ENCODE measurements at places on chromosomes 16 and 17. TPM values are rescaled to one million over a fixed set of nuclear protein-coding genes. Genes with fewer than 3 reads are reported as not detected.

The YBX2 gene
- 1.1 TPM for total RNA-seq

GRCh38 chr17:55134486-55135157 lies 130.1 kb upstream of the HLF start:
- peak; percentile 69 for DNase-seq

DNA sequence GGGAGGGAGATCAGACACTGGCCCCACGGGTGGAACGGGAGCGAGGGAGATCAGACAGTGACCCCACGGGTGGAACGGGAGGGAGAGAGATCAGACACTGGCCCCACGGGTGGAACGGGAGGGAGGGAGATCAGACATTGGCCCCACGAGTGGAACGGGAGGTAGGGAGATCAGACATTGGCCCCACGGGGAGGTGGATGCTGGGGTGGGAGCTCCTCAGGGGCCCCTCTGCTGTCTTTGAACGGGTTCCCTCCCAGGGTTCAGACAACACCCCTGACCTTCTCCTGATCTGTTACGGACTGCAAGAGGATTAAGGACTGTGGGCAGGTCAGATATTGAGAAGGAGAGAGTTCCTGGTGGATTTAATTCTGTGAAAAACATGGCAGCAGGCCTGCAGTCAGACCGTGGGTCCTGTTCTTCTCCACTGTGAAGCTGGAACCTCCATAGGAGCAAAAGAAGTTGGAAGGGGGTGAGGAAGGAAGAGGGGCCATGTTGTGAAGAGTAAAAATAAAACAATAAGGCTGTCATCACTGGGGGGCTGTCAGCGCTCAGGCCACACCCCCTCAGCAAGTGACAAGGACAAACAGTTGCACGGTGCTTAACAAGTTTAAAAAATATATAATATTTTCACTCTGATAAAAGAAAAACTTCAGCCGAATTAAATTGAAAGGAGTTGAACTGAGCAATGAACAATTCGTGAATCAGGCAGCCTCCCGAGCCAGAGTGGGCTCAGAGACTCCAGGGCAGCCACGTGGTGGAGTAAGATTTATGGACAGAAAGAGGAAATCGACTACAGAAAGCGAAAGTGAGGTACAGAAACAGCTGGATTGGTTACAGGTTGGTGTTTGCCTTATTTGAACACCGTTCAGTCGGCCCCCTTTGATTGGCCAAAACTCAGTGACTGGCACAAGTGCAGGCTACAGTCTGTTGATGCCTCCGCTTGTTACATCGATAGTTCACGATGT lies 348.7 kb upstream of the TNRC6C start:
- no peak for DNase-seq

DNA sequence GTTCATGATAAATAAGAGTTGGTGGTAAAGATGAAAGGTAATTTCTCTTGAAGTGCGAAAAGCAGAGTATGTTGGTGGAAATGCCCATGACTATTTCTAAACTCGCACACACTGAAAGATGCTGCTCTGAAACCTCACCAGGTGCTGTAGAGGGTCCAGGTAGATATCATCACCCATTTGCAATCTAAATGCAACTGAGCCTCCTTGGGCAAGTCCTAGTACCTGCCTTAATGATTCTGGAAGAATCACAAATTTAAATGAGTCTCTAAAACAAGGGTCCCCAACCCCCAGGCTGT lies 5.9 kb upstream of the MMD start:
- no peak for DNase-seq

The DPEP2 gene
- total RNA-seq = not detected

The IL32 gene
- 8.8 TPM for total RNA-seq

The GSDMA gene
- not detected for total RNA-seq

- no peak for DNase-seq
Measured at GRCh38 chr16:87195161-87195560, 122.0 kb downstream of the C16orf95 start.

The CHAD gene
- total RNA-seq = not detected

DNA sequence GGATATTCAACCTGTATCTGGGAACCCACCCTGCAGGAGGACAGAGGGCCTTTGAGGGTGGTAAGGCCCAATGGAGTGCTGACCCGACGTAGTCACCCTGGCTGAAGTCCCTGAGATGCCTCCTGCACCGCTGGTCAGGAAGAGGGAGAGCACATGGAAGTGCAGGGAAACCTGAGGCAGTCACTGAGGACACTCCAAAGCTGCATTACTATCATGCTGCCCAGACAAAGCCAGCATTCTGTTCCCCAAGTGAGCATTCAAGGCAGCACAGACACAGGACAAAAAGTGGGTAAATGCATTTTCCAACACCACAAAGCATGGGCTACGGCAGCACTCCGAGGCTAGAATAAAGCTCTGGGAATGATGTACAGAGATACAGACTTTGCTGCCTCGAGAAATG lies 46.8 kb upstream of the BCAR1 start:
- no peak for DNase-seq
